Breast epithelium (tissue), 4 donors: ENCODE measurements at places on chromosomes 3 and 15.

DNA sequence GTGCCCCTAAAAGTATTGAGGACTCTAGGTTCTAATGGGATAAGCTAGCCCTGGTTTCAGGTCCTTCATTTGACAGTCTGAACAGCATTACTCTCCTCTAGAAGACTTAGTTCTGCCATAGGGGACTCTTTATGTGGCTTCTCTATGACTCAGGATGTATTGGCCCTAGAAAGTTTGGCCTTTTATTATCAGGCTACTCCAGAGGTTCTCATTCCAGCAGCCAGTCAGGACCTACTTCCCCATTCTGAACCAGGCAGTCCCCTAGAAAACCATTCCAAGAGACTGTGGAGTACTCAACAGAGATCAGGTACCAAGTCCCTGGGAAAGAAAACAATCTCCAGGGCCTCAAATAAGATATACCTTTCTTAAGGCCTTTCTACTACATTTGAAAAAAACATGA, 157.9 kb upstream of the TSPAN3 start:
- no peaks in the 10 kb centered on the region for H3K4me1 ChIP-seq
- H3K27me3 ChIP-seq, result no peaks in the 10 kb centered on the region
- no peaks in the 10 kb centered on the region for H3K36me3 ChIP-seq
- no peak for DNase-seq

DNA sequence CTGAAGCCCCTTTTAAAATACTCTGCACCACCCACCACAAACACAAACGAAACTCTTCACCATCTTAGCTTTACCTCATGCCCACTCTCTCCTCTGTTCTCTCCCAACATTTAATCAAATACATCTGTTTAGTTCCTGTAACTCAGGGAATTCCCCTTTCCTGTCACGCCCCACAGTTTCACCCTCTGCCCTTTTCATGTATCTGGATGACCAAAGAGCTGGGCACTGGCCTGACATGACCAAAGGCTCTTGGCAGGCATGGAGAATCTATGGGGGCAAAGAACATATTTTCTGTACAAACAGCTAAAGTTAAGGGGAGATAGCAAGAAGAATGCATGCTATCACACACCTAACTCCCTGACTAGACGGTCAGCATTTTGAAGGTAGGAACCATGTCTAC, 270.0 kb downstream of the TBL1XR1 start:
- H3K4me1 ChIP-seq, result no peaks in the 10 kb centered on the region
- no peaks in the 10 kb centered on the region for H3K27me3 ChIP-seq
- no peak overlapping the region for H3K27ac ChIP-seq
- H3K4me3 ChIP-seq, result no peak overlapping the region

- peak overlapping the region; percentile 72 for H3K27ac ChIP-seq
- no peaks in the 10 kb centered on the region for H3K27me3 ChIP-seq
- peak; percentile 87 for DNase-seq
- no peaks in the 10 kb centered on the region for H3K36me3 ChIP-seq
These were observed 106.8 kb upstream of the IL12A start for GRCh38 chr3:159881828-159882309.

DNA sequence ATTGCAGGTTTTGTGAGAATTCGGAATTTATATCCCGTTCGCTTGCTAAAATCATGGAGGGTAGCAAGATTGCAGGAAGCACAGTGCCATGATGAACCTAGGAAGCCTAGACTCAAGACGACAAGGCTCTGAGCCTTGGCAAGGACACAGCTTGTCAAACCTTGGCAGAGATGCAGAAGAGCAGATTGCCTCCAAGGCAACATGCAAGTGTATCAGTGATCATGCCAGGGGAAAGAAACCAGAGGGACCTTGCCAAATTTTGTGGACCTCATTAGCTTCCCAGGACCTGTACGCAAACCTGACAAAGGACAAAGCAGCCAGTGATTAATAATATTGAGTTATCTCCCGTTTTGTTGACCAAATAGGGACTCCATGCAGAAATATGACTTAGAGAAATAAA, 159.7 kb downstream of the GOLIM4 start:
- H3K27ac ChIP-seq, result no peak overlapping the region
- H3K27me3 ChIP-seq, result no peaks in the 10 kb centered on the region
- H3K36me3 ChIP-seq, result no peaks in the 10 kb centered on the region

DNA sequence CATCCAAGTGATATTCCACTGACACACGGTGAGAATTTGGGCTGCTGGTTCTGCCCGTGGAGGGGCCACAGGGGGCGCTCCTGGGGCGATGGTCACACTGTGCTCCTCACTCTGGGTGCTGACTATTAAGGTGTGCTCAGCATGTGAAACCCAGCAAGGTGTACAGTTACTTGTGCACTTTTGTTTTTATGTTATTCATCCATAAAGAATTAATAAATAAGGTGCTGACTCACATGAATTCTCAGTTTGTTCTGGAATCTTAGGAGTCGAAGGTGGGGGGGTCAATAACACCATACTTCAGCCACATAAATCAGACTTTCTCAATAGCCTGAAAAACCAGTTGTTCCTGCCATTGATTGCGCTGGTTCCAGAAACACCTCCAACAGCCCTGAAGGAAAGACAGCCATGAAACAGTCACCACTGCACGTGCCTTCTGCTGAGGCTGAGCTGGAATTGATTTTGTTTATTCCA, 53.5 kb upstream of the SPATA12 start:
- H3K27ac ChIP-seq, result peak overlapping the region; percentile 90
- no peaks in the 10 kb centered on the region for H3K27me3 ChIP-seq
- H3K4me1 ChIP-seq, result peaks cover 39% of the 10 kb centered on the region
- no peaks in the 10 kb centered on the region for H3K36me3 ChIP-seq
- DNase-seq, result no peak

DNA sequence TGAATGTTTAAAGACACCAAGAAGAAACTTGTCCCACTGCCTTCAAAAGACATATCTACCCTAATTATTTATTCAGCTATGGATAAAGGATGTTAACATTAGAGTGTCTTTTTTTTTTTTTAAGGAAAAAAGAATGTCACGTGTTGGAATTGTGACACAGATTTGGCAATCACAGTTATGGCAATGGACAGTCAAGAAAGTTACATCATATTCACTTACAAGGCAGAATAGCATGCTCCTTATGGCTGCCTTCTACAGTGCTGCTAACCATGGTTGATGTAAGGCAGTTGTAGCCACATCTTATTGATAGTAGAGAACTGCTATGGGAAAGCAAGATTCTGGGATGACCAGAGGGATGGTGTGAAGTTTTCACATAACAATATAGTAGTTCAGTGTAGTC, 128.8 kb upstream of the ZBTB20 start:
- H3K27ac ChIP-seq, result no peak overlapping the region
- no peaks in the 10 kb centered on the region for H3K27me3 ChIP-seq
- no peaks in the 10 kb centered on the region for H3K4me1 ChIP-seq
- H3K36me3 ChIP-seq, result no peaks in the 10 kb centered on the region
- no peak for DNase-seq
